ENCODE measurements at places on chromosomes 6 and 20. TPM values are rescaled to one million over a fixed set of nuclear protein-coding genes. Genes with fewer than 3 reads are reported as not detected.

Gene MEI4
- 2.3 TPM for polyA plus RNA-seq

Gene GSTA2
- 133 TPM for polyA plus RNA-seq

Gene PKIG
- 150 TPM for polyA plus RNA-seq

Gene TOX2
- polyA plus RNA-seq = 4.7 TPM

Gene RGS17
- not detected for polyA plus RNA-seq

- no peaks in the 10 kb centered on the region for H3K36me3 ChIP-seq
- no peak overlapping the region for H3K4me3 ChIP-seq
- peaks cover 5% of the 10 kb centered on the region for H3K4me1 ChIP-seq
- DNase-seq = no peak
- no peak overlapping the region for H3K27ac ChIP-seq
- no peaks in the 10 kb centered on the region for H3K27me3 ChIP-seq
Observed at GRCh38 chr6:40721271-40721952, 134.2 kb upstream of the LRFN2 start.

DNA sequence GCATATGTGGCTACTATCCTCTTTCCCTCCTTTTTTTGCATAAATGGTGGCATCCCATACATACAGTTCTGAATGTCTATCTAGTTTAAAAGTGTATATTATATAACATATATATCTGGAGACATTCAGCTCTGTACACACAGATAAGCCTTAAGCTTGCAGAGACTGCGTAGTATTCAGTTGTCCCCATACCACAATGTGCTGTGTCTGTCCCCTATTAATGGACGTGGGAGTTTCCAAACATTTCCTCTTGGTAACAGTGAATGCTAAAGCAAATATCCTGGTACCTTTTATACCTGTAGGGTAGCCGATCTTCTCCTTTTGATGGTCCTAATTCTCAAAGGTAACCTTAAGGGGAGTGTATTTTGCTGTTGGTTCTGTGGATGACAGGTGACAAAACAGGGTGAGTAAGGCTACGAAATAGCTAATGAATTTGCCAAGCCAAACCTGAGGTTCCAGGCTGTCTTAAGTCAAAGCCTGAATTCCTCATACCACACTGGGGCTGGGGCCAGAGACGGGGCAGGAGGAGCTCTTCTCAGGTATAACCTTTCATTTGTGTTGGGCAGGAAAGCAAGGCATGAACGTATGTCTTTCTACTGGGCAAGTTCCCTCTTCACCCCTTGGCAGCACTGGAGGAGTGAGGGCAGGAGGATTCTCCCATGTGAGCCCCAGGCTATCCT lies 7.8 kb upstream of the C2 start:
- DNase-seq = no peak
- no peak overlapping the region for H3K27ac ChIP-seq
- H3K4me1 ChIP-seq = no peaks in the 10 kb centered on the region
- H3K36me3 ChIP-seq = no peaks in the 10 kb centered on the region
- H3K4me3 ChIP-seq = no peak overlapping the region
- H3K27me3 ChIP-seq = no peaks in the 10 kb centered on the region

GRCh38 chr6:170434117-170434820 lies 118.8 kb downstream of the PSMB1 start:
- no peak for DNase-seq
- no peaks in the 10 kb centered on the region for H3K27me3 ChIP-seq
- H3K4me1 ChIP-seq = peaks cover 6% of the 10 kb centered on the region

- no peaks in the 10 kb centered on the region for H3K36me3 ChIP-seq
- peak overlapping the region; percentile 54 for H3K4me3 ChIP-seq
Observed at GRCh38 chr20:49983848-49984408, 1.1 kb downstream of the SNAI1 start.

- no peak overlapping the region for H3K27ac ChIP-seq
- no peak for DNase-seq
Observed at GRCh38 chr6:157488716-157489118, 107.7 kb downstream of the ZDHHC14 start.

DNA sequence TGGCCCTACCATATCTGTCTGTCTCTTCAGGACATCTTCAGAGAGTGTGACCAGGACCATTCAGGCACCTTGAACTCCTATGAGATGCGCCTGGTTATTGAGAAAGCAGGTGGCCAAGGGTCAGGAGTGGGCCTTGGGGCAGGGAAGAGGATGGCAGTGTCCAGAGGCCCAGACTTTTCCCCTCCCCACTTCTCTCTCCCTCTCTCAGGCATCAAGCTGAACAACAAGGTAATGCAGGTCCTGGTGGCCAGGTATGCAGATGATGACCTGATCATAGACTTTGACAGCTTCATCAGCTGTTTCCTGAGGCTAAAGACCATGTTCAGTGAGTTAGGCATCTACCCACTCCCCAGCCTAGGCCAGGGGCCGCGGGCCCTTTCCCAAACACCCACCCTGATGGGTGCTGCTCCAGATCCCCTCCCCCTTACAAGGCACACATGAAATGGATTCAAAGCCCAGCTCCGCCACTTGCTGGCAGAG lies 24.3 kb downstream of the CAPN11 start:
- no peak for DNase-seq
- no peaks in the 10 kb centered on the region for H3K36me3 ChIP-seq
- H3K27me3 ChIP-seq = no peaks in the 10 kb centered on the region
- no peak overlapping the region for H3K4me3 ChIP-seq
- no peak overlapping the region for H3K27ac ChIP-seq

DNA sequence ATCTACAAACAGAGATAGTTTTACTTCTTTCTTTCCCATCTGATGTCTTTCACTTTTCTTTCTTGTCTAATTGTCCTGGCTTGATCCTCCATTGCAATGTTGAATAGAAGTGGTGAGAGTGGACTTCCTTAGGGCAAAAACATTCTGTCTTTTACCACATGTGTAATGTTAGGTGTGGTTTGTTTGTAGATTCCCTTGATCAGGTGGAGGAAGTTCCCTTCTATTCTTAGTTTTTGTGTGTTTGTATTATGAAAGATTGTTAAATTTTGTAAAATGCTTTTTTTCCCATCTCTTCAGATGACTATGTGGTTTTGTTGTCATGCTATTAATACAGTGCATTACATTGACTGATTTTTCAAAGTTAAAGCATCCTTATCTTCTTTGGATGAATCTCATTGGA lies 41.6 kb upstream of the DUSP22 start:
- no peak for DNase-seq
- H3K4me1 ChIP-seq = no peaks in the 10 kb centered on the region
- no peak overlapping the region for H3K27ac ChIP-seq
- no peaks in the 10 kb centered on the region for H3K36me3 ChIP-seq

- no peak for DNase-seq
- H3K27ac ChIP-seq = no peak overlapping the region
- H3K4me1 ChIP-seq = peaks cover 13% of the 10 kb centered on the region
- H3K27me3 ChIP-seq = no peaks in the 10 kb centered on the region
Observed at GRCh38 chr20:532530-532929, 11.1 kb downstream of the CSNK2A1 start.

DNA sequence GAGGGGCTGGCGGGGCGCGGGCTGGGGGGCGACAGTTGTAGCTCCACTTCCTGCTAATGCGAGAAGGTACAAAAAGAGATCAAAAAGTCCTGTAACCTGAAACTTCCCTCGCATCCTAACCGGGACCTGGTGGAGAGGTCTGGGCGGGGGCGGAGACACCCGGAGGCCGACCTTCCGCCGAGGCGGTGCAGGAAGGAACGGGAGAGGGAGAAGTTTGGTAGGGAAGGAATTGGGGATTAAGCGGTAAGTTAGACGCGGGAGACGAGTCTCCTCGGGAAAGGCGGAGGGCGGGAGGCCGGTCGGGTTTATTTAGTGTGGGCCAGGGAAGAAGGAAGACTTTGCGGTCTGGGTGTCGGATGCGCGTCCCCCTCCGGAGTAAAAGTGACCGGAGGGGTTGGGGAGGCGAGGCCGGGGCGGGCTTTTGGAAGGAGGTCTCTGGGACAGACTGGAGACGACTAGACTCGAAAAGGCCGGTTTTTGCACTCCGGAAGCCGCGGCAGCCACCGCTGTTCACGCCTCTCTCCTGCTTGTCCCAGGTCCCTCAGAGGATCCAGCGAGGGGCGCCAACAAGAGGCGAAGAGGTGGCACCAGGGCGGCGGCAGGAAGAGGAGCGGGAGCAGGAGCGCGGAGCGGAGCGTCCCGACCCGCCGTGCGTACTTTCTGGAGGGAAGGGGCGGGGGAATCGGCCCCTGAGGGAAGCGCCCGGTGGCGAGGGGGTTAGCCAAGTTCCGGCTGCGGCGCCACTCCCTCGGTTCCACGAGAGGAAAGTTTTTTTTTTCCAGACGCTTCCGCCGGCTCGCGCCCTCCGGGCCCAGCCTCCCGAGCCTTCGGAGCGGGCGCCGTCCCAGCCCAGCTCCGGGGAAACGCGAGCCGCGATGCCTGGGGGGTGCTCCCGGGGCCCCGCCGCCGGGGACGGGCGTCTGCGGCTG lies 734 bp downstream of the TPBG start:
- peak; percentile 81 for DNase-seq
- no peaks in the 10 kb centered on the region for H3K27me3 ChIP-seq
- H3K4me1 ChIP-seq = peaks cover 7% of the 10 kb centered on the region

- H3K4me1 ChIP-seq = peaks cover 2% of the 10 kb centered on the region
- no peak for DNase-seq
- no peaks in the 10 kb centered on the region for H3K36me3 ChIP-seq
- no peaks in the 10 kb centered on the region for H3K27me3 ChIP-seq
Observed at GRCh38 chr6:20706238-20706938, 172.1 kb downstream of the CDKAL1 start.

DNA sequence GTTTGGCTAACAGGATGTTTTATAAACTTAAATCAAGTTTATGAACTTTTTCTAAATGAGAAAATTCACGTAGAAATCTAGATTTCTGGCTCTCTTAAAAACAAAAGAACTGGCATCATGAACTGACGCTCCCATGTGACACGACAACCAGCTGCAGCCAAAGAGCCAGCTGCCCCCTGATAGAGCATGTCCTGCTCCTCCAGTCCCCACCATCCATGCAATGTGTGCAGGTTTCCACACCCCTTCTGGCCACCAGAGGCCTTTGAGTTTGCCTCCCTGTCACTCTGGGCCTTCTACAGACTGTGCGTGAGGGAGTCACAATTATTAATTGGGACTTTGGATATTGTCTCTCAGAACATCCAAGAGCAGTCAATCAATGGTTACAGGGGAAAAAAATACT lies 1.6 kb upstream of the GPLD1 start:
- H3K27me3 ChIP-seq = no peaks in the 10 kb centered on the region
- no peak overlapping the region for H3K27ac ChIP-seq
- H3K36me3 ChIP-seq = no peaks in the 10 kb centered on the region
- H3K4me1 ChIP-seq = no peaks in the 10 kb centered on the region
- no peak for DNase-seq

DNA sequence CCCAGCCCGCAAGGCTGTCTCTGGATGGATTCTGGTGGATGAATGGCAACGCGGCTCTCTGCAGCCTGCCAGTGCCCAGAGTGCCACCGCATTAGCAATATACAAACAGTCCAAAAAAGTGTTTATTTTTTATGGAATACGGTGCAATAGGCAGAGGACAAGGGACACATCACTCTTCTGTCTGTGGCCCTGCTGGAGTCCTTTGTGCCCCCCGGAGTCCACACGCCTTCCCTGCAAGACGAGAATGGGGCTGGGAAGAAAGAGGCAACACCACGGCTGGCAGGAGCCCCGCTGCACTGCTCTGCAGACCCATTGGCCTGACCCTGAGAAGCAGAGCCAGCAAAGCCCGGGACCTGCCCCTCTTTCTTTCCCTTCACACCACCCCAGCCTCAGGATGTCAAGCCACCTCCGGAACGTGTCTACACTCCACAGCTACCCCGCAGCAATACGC lies 196.3 kb downstream of the SYNDIG1 start:
- no peaks in the 10 kb centered on the region for H3K36me3 ChIP-seq
- no peak for DNase-seq
- no peaks in the 10 kb centered on the region for H3K4me1 ChIP-seq
- H3K27ac ChIP-seq = no peak overlapping the region
- H3K27me3 ChIP-seq = no peaks in the 10 kb centered on the region

- H3K4me1 ChIP-seq = no peaks in the 10 kb centered on the region
- H3K4me3 ChIP-seq = no peak overlapping the region
- peaks cover 7% of the 10 kb centered on the region for H3K36me3 ChIP-seq
- no peak overlapping the region for H3K27ac ChIP-seq
- no peaks in the 10 kb centered on the region for H3K27me3 ChIP-seq
Observed at GRCh38 chr20:16498526-16499253, 74.6 kb downstream of the KIF16B start.

DNA sequence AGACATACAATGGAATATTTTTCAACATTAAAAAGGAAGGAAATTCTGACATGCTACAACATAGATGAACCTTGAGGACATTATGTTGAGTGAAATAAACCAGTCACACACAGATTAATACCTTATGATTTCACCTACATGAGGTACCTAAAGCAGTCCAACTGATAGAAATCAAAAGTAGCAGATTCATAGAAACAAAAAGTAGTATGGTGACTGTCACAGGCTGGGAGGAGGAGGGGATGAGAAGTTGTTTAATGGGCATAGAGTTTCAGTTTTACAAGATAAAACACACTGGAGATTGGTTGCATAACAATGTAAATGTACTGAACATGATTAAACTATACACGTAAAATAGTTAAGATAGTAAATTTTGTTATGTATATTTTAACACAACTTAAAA lies 48.5 kb upstream of the OLIG3 start:
- no peaks in the 10 kb centered on the region for H3K4me1 ChIP-seq
- no peaks in the 10 kb centered on the region for H3K27me3 ChIP-seq
- H3K36me3 ChIP-seq = no peaks in the 10 kb centered on the region
- no peak overlapping the region for H3K4me3 ChIP-seq
- no peak for DNase-seq
- H3K27ac ChIP-seq = no peak overlapping the region
